Bronchial epithelial cell (primary cell): ENCODE measurements at places on chromosomes 3 and 15.

GRCh38 chr3:72810063-72810462 lies 38.2 kb downstream of the SHQ1 start:
- no peak for DNase-seq

- DNase-seq: no peak
Observed at GRCh38 chr15:90039996-90040395, 38.9 kb downstream of the ZNF710 start.

DNA sequence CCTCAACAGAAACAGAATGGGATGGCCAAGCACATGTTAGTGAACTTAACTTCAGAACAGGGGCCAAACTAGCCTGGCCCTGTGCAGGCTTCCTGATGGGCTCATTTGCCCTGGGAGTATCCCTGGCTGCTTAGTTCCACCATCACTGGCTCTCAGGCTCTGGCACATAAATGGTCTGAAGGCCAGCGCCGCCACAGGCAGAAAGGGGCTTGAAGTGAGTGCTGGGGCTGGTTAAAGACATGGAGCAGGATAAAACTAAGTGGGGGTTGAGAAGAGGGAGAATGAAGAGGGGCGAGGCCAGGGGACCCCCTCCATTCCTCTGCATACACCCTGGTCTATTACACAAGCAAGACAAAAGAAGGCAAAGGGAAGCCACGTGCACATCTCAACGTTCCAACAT lies 12.2 kb downstream of the SLCO2A1 start:
- no peak for DNase-seq

DNA sequence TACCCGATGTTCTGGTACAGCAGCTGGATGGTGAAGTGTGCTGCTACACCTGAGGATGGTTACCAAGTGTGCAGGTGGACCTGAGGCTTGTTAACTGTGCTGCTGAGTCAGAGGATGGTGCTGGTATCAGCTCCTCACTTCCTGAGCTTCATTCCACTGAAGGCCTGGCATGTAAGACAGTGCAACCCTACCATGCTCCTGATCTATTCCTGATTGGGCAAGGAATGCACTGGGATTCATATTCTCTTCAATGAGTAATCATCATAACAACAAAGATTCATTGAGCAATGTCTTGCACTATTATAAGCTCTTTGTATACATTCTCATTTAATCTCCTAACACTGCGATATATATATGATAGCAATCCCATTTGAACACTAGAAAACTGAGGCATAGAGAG lies 62.9 kb upstream of the THSD4 start:
- DNase-seq: peak; percentile 98

GRCh38 chr15:55989383-55989782 lies 4.0 kb downstream of the NEDD4 start:
- DNase-seq: no peak

DNA sequence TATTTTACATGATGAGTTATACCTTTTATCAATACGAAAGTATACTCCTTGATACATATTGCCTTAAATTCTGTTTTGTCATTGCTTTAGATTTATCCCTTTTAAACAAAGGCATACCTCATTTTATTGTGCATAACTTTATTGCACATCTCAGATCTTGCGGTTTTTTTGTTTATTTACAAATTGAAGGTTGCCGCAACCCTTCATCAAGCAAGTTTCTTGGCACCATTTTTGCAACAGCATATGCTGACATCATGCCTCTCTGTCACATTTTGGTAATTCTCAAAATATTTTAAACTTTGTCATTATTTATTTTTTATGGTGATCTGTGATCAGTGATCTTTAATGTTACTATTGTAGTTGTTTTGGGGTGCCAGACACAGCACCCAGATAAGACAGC lies 20.9 kb downstream of the SNRK start:
- no peak for DNase-seq

DNA sequence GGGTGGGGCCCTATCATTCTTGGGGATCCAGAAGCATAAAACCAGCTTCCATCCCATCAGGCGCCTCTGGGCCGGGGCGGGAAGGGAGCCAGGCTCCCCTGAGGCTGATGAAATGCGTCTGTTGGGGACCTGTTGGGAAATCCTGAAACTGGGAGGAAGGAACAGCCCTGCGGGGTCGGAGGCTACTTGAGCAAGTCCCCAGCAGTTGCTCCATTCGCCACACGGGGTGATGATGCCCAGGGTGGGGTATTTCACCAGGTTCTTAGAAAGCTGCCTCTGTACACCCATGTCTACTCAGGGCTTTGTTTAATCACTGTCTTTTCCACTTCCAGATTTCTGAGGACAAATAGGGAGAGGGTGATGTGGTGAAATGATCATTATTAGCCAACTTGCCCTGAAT lies 25.4 kb upstream of the TSEN2 start:
- no peak for DNase-seq

DNA sequence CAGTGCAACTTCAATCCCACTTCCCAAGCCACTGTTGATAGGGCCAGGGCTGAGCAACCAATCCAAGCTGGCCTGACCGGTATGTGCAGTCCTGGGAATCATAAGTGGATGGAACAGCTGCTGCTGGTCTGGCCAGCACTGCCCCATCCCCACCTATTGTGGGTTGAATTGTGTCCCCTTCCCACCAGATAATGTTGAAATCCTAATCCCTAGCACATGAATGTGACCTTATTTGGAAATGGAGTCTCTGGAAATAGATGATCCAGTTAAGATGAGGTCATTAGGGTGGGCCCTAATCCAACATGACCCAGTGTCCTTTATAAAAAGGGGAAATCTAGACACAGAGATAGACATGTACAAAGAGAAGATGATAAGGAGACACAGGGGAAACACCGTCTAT lies 13.7 kb upstream of the PDIA5 start:
- no peak for DNase-seq

- no peak for DNase-seq
Observed at GRCh38 chr3:128418900-128419299, 47.8 kb downstream of the DNAJB8 start.

DNA sequence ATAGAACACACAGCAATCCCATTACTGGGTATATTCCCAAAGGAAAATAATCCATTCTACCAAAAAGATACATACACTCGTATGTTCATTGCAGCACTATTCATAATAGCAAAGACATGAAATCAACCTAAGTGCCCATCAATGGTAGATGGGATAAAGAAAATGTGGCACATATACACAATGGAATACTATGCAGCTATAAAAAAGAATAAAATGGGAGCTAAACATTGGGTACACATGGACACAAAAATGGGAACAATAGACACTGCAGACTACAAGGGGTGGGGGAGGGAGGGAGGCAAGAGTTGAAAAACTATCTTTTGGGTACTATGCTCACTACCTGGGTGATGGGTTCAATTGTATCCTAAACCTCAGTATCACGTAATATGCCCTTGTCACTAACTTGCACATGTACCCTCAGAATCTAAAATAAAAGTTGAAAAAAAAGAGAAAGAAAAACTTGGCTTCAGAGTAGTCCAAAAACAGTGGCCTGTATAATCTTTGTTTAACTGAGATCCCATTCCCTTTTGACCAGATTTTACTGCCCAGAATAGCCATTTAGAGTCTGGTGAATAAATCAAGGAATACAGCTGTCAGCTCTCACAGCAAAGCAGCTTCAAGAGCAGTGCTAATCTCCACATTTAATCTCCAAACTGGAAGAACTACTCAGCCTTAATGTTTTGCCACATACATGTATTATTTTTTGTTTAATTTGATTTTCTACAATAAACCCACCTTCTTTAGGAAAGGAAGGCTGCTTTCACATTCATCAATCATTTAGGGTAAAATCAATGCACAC lies 54.5 kb upstream of the XRN1 start:
- no peak for DNase-seq

DNA sequence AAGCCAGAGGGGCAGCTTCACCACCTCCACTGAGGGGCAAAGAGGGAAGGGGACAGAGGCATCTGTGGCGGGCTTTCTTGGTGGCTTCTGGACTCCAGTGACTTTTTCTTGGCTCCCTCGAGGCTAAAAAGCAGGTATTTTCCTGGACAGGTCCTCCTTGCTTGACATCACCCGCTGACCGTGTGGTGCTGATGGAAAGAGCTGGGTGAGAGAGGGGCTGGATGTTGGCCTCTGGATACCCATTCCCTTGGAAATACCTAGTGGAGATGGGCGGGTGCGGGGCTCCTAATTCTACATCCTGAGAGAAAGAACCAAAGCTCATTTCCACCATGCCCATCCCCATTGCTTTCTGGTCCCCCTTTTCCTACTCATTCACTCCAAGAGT lies 47.1 kb upstream of the TSEN2 start:
- DNase-seq: no peak

DNA sequence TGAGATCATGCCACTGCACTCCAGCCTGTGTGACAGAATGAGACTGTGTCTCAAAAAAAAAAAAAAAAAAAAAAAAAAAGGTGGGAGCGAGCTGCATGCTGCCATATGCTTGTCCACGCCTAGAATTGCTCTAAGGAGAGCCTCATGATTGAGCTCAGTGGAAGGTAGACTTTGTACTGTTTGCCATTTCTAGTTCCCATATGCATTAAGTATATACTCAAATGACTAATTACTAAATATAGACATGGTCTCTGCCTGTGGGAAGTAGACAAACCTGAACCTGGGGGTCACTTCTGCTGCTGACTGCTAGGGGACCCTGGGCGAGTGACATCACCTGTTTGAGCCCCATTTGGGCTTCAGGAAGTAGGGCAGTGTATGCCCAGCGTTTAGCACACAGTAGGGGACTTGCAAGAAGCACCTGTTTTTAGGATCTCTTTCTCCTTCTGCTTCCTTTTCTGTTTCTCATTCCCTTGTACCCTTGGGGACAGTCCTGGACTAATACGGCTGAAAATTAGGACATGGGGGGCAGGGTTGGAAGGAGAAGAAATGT lies 27.2 kb downstream of the PRKCD start:
- DNase-seq: no peak

DNA sequence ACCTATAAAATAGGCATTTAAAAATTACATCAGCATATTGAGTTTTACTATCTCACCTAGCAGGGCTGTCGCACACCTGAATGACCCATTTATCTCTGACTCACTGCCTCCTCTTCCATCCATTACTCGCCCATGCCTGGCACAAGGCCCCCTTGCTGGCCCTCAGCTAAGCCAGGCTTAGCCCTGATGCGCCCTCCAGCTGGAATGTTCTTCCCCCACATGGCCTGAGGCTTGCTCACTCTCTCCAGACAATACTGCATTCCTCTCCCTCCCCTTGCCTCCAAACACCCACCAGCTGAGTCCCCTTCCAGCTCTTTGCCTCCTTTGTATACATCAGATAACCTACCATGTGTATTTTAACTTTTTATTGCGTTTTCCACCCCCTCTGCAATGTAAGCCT lies 7.2 kb downstream of the SH3BP5 start:
- DNase-seq: no peak

GRCh38 chr3:175336406-175337133 lies 477.4 kb downstream of the NAALADL2 start:
- peak; percentile 22 for DNase-seq

GRCh38 chr15:56734013-56734635 lies 815 bp upstream of the ZNF280D start:
- DNase-seq: peak; percentile 16

DNA sequence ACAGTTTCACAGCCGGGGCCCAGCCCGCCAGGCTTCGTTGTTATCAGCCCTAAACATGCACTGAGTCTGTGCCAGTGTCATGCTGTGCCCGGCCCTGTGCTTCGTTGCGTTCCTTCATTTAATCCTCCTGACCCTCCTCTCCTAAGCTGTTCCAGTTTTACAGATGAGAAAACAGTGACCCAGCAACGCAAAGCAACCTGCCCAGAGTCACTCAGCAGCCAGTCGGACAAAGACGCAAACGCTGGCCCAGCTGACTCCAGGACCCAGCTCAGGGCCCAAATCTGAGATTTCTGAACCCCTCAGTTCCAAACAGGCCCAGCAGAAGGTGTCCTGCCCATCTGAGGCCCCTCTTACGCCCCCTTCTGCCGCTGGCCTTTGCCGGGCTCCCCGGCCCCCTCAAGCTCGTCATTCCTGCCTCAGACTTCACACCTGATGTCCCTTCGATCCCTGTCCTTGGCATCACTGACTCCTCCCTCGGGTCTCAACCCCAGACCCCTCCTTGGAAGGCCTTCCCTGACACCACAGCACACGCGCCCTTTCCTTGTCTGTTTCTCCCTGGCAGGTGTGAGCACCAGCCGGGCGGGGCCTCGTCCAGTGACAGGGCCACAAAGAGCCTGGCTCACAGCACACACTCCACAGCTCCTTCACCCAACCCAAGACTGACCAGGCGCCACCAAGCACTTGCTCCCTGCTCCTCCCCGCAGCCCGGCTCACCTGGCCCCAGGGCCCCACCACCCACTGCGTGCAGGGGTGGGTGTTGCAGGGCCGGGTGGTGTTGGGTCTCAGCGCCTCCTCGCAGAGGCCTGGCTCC lies 48.1 kb downstream of the ADAMTS7 start:
- DNase-seq: no peak

GRCh38 chr15:56919031-56919608 lies 676 bp downstream of the TCF12 start:
- DNase-seq: peak; percentile 47

DNA sequence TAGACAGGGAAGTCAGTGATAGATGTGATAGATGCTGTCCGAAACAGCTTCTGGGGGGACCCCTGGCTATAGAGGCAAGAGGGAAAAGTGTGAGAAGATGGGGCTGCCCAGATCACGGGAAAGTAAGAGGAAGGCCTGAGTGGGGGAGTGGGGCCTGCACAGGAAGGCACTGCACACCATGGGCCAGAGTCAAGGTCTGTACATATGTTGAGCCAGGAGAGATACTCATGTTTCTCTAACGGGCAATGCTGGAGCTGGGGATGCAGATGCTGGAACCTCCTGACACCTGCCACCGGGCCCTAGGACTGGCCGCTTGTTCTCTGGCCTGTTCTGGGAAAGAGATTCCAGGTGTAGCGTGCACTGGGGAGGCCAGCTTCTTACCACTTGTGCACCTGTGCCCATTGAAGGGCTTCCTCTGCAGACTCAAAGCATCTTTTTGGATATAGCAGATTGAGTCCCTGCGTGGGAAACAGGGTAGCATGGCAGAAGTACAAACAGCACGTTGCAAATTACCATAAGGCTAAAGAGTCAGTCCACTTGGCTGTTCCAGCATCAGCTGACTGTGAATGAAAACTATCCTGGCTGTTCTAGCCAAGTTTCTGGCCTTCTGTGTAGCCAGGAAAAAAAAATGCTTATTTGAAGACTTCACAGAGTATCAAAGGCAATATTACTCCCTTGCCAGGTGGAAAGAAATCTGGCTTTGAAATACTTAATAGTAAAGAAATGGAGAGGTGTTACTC lies 77.1 kb upstream of the GSK3B start:
- DNase-seq: no peak

- DNase-seq: no peak
Observed at GRCh38 chr3:134476306-134476705, 9.5 kb downstream of the ANAPC13 start.

- no peak for DNase-seq
Observed at GRCh38 chr15:40345867-40346578, 4.8 kb upstream of the PHGR1 start.
